Stimulated activated CD4-positive, alpha-beta T cell treated with anti-CD3 and anti-CD28 coated beads, Interleukin-2, amount 100 ng/mL, for 24 hours (primary cell): ENCODE measurements at places on chromosomes 6 and 20.

DNA sequence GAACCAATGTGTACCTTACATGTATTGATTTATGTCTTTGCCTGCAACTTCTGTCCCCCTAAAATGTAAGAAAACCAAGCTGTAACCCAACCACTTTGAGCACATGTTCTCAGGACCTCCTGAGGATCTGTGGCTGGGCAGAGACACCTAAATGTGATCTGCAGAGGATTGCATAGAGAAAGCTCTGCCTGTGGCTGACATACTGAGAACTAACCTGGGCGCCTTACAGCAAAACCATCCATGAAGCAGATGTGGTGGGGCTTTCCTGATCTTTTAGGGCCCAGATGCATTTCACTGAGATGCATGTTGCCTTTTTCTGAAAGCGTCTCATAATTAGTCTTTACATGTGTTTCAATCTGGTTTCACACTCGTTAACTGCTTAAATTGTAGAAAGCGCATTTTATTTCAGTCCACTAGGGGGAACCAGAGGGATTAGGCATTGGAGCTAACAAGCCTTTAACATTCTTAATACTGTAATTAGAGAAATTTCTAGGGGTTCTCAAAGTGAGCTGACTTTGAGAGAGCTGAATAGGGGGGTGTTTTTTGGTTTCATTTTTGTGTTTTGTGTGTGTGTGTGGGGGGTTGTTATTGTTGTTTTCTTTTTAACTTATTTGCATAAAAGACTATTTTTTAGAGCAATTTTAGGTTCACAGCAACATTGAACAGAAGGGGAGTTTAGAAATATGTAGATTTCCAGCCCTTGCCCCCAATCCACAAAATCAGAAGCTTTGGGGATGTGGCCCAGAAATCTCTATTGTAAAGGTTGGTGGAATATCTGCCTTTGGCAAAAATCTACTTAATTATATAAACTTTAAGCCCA is 50.9 kb upstream of the FAM184A start:
- DNase-seq = no peak

DNA sequence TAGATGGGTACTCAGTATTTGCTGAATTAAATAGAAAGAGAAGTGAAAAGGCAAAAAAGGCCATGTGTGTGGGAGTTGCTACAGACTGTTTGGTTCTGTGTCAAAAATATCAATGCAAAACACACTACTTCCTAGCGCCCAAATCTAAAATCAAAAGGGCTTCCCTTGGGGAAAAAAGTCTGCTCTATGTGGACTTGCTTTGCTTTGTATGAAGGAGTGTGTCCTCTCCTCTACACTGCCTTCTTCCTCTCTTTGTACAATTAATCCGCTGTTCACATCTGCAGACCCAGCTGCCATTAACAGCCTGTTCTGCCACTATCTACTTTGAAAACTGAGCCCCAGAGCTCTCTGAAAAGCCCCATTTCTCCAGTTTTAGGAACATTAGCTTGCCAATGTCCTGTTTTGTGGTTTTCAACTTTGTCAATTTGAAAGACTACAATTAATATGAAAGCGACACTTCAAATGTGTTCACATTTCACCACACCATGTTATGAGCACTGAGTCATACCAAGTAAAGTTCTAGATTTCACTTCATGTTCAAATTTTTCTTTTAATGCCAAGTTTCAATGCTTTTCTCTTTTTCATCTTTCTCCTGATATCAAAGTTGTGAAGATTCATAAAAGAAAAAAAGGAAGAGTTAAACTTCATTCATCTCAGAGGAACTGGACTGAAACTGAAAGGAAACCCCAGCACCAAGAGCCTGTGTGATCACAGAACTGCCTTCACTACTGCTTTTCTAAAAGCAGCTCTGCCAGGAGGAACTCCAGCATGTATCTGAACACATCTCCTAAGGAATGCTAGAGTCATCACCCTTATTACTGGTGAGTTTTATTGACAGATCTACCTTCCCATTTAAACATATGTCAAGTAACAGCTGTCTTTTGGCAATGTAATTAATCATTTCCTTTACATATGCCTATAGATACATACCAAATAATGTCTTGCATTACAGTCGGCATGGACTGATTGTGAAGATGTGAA is 102.6 kb downstream of the KIF13A start:
- DNase-seq = no peak

- no peak for DNase-seq
Observed at GRCh38 chr6:74451953-74452352, 753.9 kb downstream of the COL12A1 start.

GRCh38 chr6:138654715-138655634 is 118.6 kb upstream of the CCDC28A start:
- DNase-seq = peak; percentile 37

GRCh38 chr6:38517005-38517404 is 122.7 kb downstream of the BTBD9 start:
- DNase-seq = no peak

DNA sequence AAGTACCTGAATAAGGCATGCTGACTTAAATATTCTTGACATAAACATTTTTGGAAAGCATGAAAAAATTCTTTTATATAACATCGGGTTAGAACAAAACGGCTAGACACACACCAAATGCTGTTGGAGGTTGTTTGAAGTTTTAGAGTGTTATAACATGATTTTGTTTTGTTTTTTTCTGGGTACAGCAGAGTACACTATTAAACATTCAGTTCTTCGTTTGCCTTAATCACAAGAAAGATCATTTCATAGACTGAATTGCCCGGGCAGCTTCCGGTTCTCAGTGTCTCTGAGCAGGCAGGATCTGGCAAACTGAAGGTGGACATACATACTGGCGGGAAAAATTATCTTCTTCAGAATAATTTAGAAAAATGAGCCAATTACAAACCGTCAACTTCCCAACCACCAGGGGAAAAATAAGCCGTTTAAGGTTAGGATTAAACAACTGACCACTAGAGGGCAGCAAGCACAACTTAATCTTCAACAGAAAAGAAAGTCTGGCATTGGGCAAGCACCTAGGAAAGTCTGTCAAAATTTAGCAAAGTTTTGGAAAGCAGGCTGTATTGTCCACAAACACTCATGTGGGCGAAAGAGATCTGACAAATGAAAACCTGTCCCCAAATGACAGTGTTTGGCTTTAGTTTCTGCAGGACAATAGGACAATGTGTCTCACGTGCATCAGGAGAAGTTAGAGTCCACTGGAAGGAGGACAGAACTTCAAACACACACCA is 15.0 kb downstream of the ZNF217 start:
- DNase-seq = peak; percentile 71

DNA sequence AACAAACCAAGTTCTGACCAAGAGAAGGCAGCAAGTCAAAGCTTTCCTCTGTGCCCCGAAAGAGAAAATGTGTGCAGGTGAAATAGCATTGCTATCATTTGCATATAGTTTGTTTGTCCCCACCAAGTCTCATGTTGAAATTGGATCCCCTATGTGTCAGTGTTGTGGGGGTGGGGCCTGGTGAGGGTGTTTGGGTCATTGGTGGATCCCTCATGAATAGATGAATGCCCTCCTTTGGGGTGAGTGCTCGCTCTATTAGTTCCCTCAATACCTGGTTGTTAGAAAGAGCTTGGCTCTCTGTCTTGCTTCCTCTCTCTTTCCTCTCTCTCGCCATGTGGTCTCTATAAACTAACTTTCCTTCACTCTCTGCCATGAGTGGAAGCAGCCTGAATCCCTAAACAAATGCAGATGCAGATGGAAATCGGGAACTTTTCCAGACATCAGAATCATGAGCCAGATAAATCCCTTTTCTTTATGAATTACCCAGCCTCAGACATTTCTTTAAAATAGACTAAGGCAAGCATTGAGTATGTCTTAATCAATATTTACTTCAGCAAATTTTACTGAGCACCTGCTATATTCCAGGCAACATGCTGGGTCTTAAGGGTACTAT is 43.8 kb upstream of the SYNDIG1 start:
- DNase-seq = no peak

GRCh38 chr6:152984513-152984872 is 1.7 kb upstream of the FBXO5 start:
- DNase-seq = no peak

DNA sequence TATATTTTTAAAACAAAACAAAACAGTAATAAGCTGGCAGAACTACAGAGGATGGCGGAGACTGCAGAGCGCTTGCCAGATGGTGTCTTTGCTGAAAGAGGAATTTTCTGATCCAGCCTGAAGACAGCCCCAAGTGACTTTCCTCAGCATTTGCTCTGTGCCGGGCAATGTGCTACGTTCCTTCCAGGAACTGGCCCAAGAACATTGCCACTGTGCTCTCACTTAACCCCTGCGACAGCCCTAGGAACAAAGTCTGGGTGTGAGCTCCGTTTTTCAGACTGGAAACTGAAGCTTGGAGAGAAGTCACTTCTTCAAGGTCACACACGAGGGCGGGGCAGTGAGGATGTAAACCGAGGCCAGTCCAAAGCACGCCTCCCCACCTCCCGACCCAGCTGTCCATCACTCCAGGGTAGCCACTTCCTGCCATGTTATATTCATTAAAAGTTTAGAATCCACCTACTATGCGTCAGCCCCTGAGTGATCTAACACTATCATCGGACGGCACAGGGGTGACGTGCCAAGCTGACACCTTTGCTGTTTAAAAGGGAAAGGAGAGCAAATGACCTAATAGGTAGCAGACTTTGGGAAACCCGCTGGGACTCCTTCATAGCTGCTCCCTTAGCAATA is 22.3 kb upstream of the BMP7 start:
- no peak for DNase-seq

- peak; percentile 52 for DNase-seq
Observed at GRCh38 chr6:392441-393390, 1.2 kb downstream of the IRF4 start.

DNA sequence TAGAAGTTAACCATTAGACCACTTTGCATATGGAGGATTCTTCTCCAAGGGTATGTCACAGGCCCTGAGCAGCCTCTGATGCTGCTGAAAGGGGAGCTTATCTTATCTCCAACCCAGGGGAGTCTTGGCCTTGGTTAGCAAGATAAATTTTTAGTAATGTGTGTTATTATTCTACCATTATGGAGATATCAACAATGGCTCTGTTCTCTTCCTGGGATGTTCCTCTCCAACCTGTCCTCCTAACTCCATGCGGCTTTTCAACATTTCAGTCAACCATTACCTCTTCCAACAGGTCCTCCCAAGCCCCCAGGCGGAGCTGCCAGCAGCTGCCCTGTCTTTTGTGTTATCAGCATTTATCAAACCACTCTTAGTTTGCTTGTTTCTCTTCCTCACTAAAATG is 48.4 kb upstream of the FOXC1 start:
- DNase-seq = no peak

DNA sequence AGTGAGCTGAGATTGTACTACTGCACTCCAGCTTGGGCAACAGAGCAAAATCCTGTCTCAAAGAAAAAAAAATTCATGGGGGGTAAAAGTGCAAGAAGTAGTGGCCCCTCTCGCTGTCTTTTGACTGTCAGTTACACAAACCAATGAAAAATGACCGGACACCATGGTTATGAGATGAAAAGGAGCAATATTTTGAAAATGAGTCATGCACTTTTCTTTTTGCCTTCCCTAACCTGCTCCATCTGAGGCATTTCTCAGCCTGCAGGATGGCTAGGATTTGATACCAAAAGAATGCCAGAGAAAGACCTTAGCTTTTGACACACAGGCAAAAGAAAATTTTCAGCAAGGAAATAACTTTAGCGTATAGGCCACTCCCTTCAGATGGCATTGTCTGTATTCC is 181.7 kb upstream of the ARID1B start:
- no peak for DNase-seq

DNA sequence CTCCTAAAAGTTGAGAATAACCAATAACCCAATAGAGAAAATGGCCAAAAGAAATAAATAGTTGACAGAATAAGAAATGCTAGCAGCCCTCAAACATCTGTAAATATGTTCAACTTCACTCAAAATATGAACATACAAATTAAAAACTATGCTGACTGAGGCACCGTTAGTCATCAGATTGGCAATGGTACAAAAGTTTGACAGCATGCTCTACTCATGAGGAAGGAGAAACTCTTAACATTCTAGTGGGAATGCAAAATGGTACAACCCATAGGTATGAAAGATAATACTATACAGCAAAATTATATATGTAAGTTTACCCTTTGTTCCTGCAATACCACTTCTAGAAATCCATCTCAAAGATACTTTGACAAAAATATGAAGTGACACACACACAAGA is 1.6 kb upstream of the ZSCAN12 start:
- DNase-seq = no peak

DNA sequence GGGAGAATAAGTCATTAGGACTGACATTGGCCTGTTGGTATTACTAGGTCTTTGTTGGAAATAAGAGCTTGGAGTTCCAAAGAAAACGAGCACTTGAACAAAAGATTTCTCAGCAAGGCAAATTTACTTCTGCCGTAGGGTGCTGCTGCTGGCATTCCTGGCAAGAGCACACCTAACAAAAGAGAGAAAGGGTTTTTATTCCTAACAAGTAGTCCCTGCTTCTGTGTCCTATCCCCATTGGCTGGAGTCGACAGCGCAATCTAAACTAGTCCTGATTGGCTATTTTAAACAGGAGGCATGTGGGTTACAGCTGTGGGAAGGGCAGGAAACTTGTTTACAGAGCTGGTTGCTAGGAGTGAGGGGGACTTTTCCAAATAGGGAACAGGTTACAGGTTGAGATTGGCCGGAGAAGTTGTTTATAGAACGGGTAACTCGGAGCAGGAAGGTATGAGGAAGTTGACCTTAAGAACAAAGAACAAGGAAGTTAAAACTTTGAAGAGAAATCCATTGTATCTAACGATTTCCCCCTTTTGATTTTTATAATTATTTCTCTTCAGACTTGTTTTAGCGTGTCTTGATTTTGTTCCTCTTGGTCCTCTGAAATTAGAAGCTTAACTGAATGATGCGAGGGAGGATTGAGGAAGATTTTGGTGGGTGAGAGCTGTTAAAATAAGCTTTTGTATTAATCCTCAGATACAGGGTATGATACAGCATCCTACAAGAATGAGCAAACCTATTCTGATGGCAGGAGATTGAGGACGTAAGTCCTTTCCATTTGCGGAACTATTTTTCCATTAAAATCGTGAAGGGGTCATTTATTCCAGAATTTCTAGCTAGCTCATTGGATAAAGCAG is 3.4 kb upstream of the ZNFX1 start:
- peak; percentile 22 for DNase-seq

- DNase-seq = no peak
Observed at GRCh38 chr6:166270706-166271375, 37.4 kb downstream of the PRR18 start.

GRCh38 chr6:135498185-135498841 is 773 bp upstream of the AHI1 start:
- peak; percentile 57 for DNase-seq

- no peak for DNase-seq
Observed at GRCh38 chr6:91305755-91306154, 718.9 kb upstream of the MAP3K7 start.
